Skeletal muscle cell (primary cell): ENCODE measurements at places on chromosomes 7 and 10.

DNA sequence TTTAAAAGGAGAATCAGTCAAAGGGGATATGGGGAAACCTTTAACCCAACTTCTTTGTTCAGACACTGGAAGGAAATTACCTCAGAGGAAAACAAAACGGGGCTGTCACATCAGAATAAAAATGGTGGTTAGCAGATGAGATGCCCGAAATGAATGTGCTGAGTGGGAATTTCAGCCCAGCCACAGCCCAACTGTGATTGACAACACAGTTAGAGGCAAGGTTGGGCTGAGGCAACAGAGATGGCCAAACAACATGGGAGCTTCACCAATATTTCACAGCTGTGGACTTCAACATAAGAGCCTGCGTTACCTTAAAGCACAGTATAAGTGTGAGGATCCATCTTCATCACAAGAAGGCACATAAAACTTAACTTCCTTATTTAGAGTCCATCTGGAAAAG lies 133.5 kb upstream of the PTPRZ1 start:
- DNase-seq: no peak

DNA sequence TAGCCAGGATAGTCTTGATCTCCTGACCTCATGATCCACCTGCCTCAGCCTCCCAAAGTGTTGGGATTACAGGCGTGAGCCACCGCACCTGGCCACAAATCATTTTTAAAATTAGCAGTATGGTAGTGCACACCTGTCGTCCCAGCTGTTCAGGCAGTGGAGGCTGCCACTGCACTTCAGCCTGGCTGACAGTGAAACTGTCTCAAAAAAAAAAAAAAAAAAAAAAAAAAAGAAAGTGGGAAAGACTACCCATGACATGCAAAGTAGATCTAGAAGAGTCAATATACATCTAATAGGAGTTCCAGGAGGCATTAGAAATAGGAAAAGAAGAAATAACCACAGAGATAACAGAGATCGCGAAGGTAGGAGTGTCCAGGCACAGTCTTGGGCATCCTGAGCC lies 3.2 kb downstream of the CSGALNACT2 start:
- DNase-seq: no peak

- DNase-seq: no peak
Observed at GRCh38 chr7:135158874-135159273, 11.0 kb downstream of the TMEM140 start.

DNA sequence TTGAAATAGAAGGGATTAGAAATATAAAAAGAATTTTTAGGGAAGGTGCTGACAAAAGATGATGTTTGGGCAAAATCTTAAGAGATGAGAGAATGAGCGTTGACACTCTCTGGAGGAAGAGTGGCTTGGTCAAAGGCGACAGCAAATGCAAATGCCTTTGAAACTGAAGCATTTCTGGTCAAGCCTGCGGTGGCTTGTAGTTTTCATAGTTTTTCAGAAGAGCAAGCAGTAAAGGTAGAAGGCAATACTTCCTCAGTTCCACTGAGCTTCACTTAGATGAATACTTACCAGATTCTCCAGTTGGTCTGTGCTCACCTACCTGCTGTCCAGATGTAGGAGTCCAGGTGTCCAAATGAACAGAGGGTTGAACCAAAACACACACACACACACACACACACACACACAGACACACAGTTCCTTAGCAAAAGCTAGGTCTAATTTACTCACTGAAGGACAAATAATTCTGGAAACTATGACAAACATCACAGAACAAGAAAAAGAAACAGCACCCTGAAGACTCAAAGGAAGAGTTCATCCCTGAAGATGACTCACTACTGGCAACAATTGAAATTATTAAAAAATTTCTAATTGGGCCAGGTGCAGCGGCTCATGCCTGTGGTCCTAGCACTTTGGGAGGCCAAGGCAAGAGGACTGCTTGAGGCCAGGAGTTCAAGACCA lies 12.1 kb upstream of the STK17A start:
- DNase-seq: no peak

DNA sequence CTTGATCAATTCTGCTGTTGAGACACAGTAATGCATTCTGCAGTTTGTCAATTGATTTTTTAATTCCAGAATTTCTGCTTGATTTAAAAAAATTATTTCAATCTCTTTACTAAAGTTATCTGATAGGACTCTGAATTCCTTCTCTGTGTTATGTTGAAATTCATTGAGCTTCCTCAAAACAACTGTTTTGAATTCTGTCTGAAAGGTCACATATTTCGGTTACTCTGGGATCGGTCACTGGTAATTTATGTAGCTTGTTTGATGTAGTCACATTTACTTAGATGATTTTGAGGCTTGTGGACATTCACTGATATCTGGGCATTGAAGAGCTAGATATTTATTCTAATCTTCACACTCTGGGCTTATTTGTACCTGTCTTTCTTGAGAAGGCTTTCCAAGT lies 67.2 kb upstream of the NME8 start:
- DNase-seq: no peak

DNA sequence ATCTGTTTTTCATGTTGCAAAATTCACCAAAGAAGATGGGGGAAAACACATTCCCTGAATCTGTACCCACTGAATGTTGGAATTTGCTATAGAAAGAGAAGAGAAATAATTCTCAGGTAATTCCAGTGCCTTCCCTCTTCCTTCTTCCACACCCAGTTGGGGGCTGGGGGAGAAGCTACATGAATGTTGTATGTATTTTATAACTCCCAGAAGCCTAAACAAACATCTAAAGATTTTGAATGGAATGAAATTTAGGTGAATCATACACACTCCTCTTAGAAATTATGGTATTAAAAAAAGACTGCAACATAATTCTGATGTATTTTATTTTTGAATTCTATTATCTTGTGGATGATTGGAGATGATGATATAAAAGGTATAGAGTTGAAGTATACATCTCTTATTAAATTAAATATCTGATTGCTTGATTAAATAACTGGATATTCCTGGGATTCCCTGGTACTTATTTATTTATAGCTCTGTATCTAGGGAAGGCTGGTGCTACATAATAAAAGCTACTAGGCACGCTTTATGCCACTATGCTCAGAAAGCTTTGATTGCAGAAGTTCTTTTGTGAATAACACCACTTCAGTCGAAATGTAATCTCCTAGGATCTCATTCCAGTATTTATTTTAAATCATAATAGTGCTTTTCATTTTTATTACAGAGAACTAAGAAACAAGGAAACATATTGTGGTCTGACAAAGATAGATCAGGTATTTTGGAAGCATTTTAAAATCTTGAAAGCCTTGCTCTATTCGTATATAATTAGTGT lies 98.5 kb downstream of the MCU start:
- DNase-seq: no peak

GRCh38 chr10:131946321-131946751 lies 35.4 kb downstream of the BNIP3 start:
- peak; percentile 45 for DNase-seq

GRCh38 chr7:111911166-111911961 lies 294.8 kb downstream of the DOCK4 start:
- no peak for DNase-seq
